ENCODE measurements at places on chromosomes 13 and 19.

- DNase-seq: no peak
These were observed 62.8 kb downstream of the ZNF536 start for GRCh38 chr19:30434797-30435594.

GRCh38 chr13:82947191-82947621, 935.1 kb downstream of the SLITRK1 start:
- DNase-seq: no peak

GRCh38 chr13:113936166-113936965, 37.5 kb downstream of the C13orf46 start:
- no peak for DNase-seq

- no peak for DNase-seq
These were observed 8.1 kb upstream of the KPTN start for GRCh38 chr19:47492137-47492533.

DNA sequence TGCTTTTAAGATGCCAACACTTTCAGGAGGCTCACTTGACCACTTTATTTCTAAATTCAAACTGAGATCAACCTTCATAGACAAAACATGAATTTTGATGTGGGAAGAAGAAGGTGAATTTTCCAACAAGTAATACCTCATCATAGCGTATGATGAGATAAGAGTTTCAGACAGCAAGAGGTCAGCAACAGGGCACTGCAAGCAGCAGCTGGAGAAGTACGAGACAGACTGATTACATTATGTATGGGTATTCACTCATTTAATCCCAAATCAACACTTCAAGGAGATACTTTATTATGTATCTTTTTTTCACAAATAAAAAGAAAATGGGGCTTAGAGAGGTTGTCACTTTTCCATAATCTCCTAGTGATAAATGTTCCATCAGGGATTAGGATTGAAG, 389.8 kb downstream of the TBC1D4 start:
- no peak for DNase-seq

- no peak for DNase-seq
These were observed 523.7 kb upstream of the HTR2A start for GRCh38 chr13:47420568-47420967.

DNA sequence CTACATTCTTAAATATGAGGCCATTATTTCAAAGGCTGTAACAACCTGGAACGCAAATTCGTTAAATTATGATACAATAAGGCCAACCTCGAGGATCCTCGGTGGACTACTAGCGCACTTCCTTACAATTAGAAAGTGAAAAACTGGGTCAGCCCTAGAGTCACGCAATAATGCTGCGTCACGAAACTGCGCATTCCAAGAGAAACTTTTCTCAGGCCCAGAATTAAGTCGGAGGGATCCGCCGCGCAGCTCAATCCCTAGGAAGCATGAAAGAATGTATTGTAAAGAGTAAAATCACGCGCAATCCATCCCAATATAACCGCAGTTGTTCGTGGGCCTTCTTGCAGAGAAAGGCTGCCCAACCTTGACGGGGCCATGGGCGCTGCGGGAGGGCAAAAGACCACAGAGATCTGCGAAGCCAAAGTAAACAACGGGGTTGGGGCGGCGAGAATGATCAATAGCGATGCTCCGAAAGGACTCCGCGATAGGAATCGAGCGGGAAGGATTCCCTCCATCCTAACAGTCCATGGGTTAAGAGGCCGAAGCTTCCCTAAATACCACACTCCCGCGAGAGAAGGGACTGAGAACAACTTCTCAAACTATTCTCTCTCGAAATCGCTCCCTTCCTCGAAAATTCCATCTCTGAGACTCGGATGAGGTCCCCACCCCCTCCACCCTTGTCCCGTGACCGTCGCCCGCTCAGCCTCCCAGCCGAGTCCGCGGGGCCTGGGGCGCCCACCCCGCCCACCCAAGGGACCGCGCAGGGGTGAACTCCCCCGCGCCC, 564 bp downstream of the SPART start:
- DNase-seq: no peak

- DNase-seq: no peak
These were observed 41.7 kb downstream of the SPATA13 start for GRCh38 chr13:24202215-24202614.

DNA sequence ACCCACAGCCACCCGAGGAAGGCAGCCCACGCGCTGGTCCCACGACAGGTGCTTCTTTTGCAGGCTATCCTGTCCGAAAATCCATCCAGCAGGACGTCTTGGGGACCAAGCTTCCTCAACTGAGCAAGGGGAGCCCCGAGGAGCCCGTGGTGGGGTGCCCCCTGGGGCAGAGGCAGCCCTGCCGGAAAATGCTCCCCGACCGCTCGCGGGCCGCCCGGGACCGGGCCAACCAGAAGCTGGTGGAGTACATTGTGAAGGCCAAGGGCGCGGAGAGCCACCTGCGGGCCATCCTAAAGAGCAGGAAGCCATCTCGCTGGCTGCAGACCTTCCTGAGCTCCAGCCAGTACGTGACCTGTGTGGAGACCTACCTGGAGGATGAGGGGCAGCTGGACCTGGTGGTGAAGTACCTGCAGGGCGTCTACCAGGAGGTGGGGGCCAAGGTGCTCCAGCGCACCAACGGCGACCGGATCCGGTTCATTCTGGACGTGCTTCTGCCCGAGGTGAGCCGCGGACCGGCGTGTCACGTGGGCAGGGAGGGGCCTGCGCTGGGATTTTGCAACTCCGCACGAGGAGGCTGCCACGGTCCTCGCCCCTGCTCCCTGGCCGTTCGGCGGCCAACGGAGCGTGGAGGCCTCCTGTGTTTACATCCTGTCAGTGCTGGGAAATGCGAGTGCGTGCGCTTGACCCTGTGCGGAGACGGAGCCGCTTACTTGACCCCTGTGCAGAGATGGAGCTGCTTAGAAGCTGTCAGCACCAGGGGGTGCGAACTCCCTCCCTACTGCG, 12.9 kb upstream of the NDUFS7 start:
- no peak for DNase-seq

- no peak for DNase-seq
These were observed 74.0 kb upstream of the POMP start for GRCh38 chr13:28584873-28585381.

DNA sequence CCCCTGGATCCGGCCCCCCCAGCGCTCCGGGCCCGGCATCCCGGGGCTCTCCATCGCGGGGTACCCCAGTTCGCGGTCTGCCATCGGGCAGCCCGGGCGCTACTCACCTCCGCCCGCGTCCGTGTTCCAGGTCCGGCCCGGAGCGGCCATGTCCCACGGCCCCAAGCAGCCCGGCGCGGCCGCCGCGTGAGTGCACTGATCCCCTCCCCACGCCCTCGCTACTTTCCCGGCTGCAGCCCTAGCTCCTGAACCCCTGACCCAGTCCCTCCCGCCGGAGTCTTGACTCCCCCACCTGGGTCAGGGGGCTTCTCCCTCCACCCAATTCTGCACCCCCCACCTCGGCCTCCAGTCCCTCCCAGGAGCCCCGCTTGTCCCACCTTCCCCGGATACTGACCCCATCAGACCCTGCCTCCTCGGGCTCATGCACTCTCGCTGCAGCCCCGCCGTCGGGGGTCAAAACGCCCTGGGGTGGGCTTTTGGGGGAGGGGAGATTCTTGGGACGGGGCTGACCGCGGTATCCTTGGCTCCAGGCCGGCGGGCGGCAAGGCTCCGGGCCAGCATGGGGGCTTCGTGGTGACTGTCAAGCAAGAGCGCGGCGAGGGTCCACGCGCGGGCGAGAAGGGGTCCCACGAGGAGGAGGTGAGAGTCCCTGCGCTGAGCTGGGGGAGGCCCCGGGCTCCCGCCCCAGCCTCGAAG, 566 bp downstream of the HMG20B start:
- DNase-seq: no peak

DNA sequence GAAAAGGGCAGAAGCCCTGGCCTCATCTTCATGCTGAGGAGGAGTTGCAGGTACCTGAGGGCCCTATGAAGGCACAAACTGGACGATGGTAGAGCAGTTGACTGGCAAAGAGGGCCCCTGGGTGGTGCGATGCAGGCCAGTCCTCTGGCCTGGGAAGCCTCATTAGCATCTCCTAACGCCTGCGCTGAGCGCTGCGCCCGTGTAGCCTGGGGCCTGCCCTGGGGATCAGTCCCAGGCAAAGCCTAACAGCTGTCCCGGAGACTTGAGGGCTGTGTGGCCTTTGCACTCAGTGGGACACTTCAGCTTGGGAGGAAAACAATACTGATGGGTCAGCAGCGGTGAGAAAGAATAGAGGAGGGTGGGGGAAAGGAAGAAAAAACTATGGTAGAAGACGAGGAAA, 187.7 kb downstream of the RAP2A start:
- no peak for DNase-seq

DNA sequence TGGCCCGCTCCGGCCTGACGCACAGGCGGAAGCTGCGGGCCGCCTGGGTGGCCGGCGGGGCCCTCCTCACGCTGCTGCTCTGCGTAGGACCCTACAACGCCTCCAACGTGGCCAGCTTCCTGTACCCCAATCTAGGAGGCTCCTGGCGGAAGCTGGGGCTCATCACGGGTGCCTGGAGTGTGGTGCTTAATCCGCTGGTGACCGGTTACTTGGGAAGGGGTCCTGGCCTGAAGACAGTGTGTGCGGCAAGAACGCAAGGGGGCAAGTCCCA, 4.4 kb downstream of the FFAR1 start:
- no peak for DNase-seq

GRCh38 chr19:14563989-14564651, 7.7 kb downstream of the NDUFB7 start:
- DNase-seq: no peak

- DNase-seq: no peak
These were observed 36.1 kb downstream of the IRS2 start for GRCh38 chr13:109750221-109750775.

GRCh38 chr13:45859705-45860104, 8.2 kb upstream of the SIAH3 start:
- no peak for DNase-seq

- peak; percentile 37 for DNase-seq
These were observed 736 bp upstream of the ZMYM5 start for GRCh38 chr13:19864024-19864745.

GRCh38 chr19:38079926-38080380, 144.1 kb downstream of the DPF1 start:
- DNase-seq: no peak

DNA sequence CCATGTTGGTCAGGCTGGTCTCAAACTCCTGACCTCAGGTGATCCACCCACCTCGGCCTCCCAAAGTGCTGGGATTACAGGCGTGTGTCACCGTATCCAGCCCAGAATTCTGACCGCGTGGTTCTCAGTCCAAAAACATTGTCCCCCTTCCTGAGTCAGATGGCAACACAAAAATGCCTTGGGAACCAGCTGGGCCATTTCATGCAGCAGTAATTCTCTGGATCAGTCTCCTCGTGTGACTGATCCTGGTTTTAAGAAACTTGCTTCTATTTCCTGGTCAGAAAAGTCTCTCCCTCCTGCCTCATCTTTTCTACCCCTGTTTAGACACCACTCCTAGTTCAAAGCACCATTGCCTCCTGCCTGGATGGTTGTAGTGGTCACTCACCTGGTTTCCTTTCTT, 60.9 kb upstream of the USP29 start:
- DNase-seq: no peak

GRCh38 chr19:49680421-49681351, 3.6 kb downstream of the PRMT1 start:
- DNase-seq: peak; percentile 88

DNA sequence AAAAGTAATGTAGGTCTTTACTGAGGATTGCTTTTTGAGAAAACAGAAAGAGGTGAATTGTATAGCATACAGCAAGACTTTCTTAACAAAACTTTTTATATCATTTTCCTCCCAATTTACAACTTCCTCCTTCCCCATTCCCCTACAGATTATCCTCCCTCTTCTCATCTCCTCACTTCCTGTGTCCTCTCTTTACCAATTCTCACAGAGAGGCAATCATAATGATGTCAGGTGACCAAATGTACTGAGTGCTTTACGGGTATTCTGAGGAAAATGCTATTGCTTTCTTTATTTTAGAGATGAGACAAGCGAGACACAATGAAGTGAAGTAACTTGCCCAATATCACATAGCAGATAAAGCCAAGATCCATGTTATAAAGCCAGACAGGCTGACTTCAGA, 1.7 kb upstream of the MTMR6 start:
- DNase-seq: no peak

- no peak for DNase-seq
These were observed 118.5 kb downstream of the IRS2 start for GRCh38 chr13:109667807-109668291.

GRCh38 chr13:108915634-108916512, 286.5 kb downstream of the MYO16 start:
- peak; percentile 45 for DNase-seq

GRCh38 chr19:47012617-47013016, 7.0 kb upstream of the NPAS1 start:
- DNase-seq: no peak

DNA sequence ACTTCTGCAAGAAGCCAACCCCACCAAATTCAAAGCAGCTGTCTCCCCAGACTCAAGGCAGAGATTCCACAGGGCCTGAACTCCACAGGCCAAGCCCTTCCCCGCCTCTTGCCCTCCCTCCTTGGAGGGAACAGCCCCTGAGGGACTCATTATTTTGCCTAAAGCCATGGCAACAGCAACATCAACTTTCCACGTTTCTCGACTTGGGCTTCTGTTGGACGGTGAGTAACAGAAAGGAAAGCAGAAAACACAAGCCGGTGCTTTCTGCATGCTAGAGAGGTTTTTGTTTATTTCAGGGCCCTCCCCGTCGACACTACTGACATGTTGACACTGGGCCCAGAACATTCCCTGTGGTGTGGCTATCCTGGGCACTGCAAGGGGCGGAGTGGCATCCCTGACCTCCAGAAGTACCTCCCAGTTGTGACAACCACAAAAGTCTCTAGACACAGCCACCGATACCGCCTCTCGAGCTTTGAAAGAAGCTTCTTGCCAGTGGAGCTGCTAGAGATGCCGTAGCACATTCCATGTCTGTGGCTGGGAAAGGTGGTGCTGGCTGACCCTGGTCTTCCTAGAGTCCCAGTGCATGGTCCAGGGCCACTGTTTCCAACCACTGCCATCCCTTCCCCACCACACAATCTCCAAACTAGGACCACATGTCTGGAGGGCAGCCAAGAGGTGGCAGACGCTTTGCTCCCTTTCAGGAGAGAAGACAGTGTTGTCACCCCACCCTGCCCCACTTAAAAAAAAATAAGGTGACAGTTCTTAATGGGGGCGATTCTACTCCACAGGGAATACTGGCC, 12.8 kb downstream of the CAPS start:
- no peak for DNase-seq

DNA sequence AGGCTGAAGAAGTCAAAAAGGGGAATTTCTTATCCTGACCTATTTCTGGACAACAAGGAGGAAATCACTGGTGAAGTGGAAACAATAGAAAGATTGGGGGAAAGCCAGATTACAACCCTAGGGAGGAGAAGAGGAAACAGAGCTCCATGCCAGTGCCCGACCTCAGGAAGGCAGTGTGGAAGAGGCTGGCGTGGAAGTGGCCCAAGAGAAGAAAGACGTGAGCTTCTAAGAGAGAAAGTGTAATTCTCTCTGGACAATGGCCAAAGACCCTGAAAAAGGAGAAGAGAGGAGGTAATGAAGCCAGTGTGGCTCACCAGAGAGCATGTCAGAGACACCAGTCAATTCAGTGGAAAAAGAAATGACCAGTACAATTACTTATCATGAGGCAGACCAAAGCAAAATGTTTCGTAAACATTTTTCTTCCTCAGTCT, 52.6 kb upstream of the URAD start:
- DNase-seq: no peak

- DNase-seq: no peak
These were observed 39.5 kb downstream of the TEX29 start for GRCh38 chr13:111359930-111360329.

- DNase-seq: no peak
These were observed 96.0 kb downstream of the UBL3 start for GRCh38 chr13:29754473-29754806.

- DNase-seq: no peak
These were observed 75.2 kb upstream of the MCF2L start for GRCh38 chr13:112893570-112894422.

Data from stimulated activated CD8-positive, alpha-beta memory T cell treated with anti-CD3 and anti-CD28 coated beads, Interleukin-12 subunit alpha, Interleukin-12 subunit beta, amount 100 ng/mL, for 1 hour (primary cell).